ENCODE measurements at places on chromosomes 3 and 15.
A peak's percentile ranks its signal among the peaks of the same experiment; 100 is the strongest.

DNA sequence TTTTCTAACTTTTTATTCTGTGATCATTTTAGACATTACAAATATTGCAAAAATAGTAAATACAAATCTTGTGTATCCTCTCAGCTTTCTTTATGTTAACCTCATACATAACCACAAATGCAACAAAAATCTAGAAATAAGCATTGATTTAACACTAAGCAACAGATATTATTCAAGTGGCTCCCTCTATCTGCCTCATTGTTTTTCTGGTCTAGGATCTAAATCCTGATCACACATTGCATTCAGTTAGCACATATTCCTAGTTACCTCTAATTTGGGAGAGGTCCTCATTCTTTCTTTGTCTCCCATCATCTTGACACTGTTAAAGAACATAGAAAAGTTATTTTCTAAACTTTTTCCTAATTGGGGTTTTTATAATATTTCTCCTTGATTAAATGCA lies 1126.0 kb downstream of the ROBO2 start:
- no peak for DNase-seq

- no peak for DNase-seq
Observed at GRCh38 chr3:60742606-60743145, 508.6 kb downstream of the FHIT start.

DNA sequence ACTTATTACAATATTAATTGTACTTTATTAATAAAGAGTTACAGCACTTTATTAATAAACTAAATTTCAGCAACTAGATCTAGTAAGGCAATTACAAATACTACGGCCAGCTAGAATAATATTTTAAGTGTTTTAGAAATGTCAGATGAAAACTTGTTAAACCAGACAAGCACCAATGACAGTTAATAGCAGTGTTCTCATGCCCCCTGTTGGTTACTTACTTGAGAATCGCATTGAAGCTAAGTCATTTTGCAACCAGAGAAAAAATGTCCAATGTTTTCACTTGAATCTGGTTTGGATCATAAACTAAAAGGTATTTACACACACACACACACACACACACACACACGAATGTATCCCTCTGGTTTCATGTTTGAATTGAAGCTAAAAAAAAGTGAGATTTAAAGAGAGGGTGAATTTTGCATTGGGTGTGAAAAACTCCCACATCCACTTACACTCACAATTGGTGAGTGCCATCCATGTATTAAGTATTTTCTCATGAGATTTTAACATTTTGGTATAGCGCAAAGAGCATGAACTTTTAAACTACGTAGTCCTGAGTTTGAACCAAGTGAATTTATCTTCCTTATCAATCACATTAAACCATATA lies 347.7 kb downstream of the ZBBX start:
- peak; percentile 85 for DNase-seq

DNA sequence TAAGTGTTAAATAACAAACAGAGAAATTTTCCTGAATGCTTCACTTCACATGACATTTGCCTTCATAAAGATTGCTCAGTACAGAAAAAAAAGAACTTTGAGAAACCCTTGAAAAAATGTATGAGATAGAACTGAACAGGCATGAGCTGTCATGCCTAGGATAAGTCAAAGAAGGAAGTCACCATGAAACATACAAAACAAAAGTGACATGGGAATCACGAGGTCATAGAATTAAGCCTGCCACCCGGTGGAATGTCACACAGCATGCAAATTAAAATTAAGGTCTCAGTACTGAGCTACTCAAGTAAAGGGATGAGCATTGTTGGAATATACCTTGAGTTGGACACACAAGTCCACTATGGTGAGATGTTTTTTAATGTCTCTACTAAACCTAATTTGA lies 652.5 kb upstream of the NECTIN3 start:
- DNase-seq, result no peak

DNA sequence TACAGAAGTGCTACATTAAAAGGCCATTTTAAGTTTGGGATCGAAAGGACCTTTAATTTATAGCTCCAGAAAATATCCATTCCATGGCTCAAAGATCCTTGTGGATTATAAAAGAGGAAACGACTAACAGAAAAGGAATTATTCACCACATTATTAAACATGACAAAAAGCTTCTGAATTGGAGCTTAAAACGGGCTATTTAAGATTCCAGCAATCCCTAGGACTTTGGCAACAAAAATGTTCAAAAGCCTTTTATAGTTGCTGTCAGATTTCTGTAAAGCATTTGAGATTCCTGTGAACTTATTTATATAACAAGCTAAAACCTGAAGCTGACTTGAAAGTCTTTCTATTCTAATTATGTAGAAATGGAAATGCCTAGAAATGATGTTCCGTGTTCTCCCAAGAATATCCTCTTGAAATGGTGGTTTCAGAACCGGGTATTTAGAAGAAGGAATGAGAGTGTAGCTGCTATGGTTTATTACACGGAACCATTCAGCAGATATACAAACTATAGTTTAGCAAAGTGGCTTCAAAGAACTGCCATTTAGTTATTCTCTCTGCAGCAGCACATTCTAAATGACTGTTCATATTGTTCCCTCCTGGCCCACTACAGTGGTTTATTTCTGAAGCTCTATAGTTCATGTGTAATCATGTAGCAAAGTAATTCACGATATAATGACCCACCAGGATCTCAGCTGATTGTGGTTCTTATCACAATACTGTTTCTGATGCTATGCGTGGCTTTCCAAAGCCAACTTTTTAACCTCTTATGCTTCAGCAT lies 961.7 kb downstream of the FHIT start:
- no peak for DNase-seq
